ENCODE measurements at places on chromosomes 3 and 15.

- no peak for DNase-seq
Measured at GRCh38 chr15:69916169-69916785, 181.4 kb downstream of the TLE3 start.

GRCh38 chr3:124586126-124587052 lies 143.9 kb upstream of the UMPS start:
- DNase-seq, result no peak

- DNase-seq, result no peak
Measured at GRCh38 chr15:63345391-63345752, 36.3 kb downstream of the CA12 start.

- no peak for DNase-seq
Measured at GRCh38 chr15:40493089-40493840, 22.5 kb downstream of the CHST14 start.
